ENCODE measurements at places on chromosomes 3 and 15.

- no peak for DNase-seq
Measured at GRCh38 chr3:36393563-36393962, 13.3 kb downstream of the STAC start.

DNA sequence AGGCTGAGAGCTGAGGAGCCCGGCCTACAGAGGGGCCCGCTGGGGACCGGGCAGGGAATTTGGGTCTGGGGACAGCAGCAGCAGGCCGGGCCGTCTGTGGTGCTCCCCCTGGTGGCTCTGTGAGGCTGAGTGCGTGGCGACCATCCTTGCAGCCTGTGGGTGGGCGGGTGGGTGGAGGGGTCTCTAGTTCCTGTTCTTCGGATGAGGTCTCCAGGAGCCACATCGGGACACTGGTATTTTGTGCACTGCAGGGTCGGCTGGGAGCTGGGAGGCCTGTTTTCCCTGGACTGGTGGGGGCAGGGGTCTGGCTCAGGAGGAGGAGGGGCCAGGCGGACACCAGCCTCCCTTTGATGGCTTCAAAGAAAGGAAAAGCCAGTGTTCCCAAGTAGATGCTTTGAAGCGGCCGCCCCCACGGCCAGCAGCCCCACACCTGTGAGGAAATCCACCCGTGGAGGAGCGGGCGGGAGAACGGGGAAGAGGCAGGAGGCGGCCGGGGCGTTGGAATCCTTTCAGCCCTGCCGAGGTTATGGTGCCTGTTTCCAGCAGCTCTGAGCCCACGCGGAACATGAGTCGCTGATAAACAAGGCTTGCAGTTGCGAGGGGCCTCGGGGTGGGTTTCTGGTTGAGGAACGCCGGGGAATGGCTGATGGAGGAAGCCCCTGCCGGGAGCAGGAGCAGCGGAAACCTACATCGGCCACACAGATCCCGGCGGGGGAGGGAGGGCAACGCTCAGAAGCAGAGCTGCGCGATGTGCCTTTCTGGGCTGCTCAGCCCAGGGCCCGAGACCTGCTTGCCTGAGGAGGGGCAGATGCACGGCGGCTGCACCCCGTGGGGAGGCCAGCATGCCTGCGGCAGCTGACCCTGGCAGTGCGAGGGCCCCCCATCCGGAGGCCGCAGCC, 154.3 kb downstream of the NSMCE3 start:
- peak; percentile 84 for DNase-seq

GRCh38 chr3:49417516-49418120, 4.7 kb downstream of the AMT start:
- DNase-seq = no peak

DNA sequence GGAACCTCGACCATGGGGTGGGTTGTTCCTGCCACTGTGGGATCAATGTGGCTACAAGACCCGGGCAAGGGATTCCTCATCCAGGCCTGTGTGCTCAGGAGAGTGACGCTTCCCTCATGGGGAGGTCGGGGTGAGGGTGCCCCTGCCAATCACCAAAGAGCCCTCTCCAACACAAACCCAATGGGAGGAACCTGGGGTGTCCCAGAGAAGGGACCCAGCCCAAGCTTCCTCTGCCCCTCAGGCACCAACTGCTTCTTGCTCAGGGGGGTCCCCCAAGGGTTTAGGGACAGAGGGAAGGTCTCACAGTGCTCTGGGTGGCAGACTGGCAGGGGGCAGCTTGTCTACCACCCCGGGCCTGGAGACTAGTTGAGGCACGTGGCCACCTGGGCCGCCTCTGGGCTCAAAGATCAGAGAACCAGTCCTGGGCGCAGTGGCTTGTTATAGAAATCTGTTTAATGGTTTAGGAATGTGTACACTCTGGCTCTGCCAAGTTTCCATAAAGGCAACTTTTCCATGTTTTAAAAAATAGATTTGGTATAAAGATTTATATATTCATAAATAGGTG, 26.6 kb downstream of the GP9 start:
- DNase-seq = no peak

- DNase-seq = peak; percentile 92
Measured at GRCh38 chr15:84570164-84570735, 30.6 kb upstream of the ZSCAN2 start.

DNA sequence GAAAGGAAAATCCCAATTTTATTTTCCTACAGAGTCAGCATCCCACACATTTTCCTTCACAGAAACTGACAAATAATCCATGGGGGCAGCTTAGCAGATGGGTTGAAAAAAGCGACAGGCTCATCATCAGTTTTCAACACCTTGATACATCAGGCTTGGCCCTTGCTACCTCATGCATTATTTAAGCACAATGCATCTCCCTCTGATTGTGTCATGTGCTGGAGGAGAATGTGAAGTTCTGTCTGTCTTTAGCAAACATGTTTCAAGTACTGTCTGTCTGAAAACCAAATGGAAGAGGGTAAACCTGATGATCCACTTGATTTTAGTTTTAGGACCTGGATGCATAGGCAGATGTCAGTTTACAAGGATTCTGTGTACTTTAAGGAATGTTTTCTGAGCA, 128.6 kb upstream of the ADAMTS9 start:
- no peak for DNase-seq
